ENCODE measurements at places on chromosomes 1 and 21. TPM values are rescaled to one million over a fixed set of nuclear protein-coding genes. Genes with fewer than 3 reads are reported as not detected.

CD1D gene
- total RNA-seq, result 7.9 TPM

TMPRSS2 gene
- total RNA-seq, result 261 TPM

TFF2 gene
- 2.3 TPM for total RNA-seq

LCE3E gene
- not detected for total RNA-seq

LRRC38 gene
- total RNA-seq, result not detected

TDRD5 gene
- total RNA-seq, result 2.4 TPM

GNG4 gene
- total RNA-seq, result 6.9 TPM

NCMAP gene
- total RNA-seq, result 2.7 TPM

C1orf53 gene
- 5.4 TPM for total RNA-seq

KPRP gene
- total RNA-seq, result not detected

GTF2B gene
- 31.6 TPM for total RNA-seq

ACTL8 gene
- 2.8 TPM for total RNA-seq

LRRC47 gene
- total RNA-seq, result 31.9 TPM

GPR153 gene
- 21.0 TPM for total RNA-seq

CYP4A22 gene
- total RNA-seq, result not detected

LCE1F gene
- not detected for total RNA-seq

DDX20 gene
- 11.5 TPM for total RNA-seq

ADCY10 gene
- 1.6 TPM for total RNA-seq

RNU1-3 gene
- 1,159 TPM for total RNA-seq

DMRTA2 gene
- total RNA-seq, result not detected

HSD3B2 gene
- total RNA-seq, result 2.2 TPM

LRRIQ3 gene
- 0.16 TPM for total RNA-seq

TRIM45 gene
- 1.2 TPM for total RNA-seq

GIPC2 gene
- 35.4 TPM for total RNA-seq

RGS2 gene
- total RNA-seq, result 28.6 TPM

TMCO4 gene
- 26.9 TPM for total RNA-seq

PTPRF gene
- total RNA-seq, result 449 TPM

PAPPA2 gene
- total RNA-seq, result 3.6 TPM

SPRR2A gene
- not detected for total RNA-seq

DCLRE1B gene
- total RNA-seq, result 9.5 TPM

OR2T35 gene
- total RNA-seq, result not detected

TMEM52 gene
- total RNA-seq, result 3.5 TPM

CRYBG2 gene
- total RNA-seq, result 12.8 TPM

EVA1C gene
- total RNA-seq, result 7.3 TPM

THRAP3 gene
- 81.0 TPM for total RNA-seq

MYOC gene
- total RNA-seq, result 1.3 TPM

ZMPSTE24 gene
- total RNA-seq, result 49.7 TPM

PIK3CD gene
- total RNA-seq, result 3.5 TPM

DCDC2B gene
- not detected for total RNA-seq

DIO1 gene
- not detected for total RNA-seq

FLG2 gene
- total RNA-seq, result not detected

SPRR4 gene
- not detected for total RNA-seq

KCNA10 gene
- not detected for total RNA-seq

CLIC6 gene
- 9.4 TPM for total RNA-seq

KCNH1 gene
- 0.40 TPM for total RNA-seq

PGBD2 gene
- total RNA-seq, result 7.2 TPM

TCHH gene
- total RNA-seq, result not detected

FAM163A gene
- 0.56 TPM for total RNA-seq

MAP1LC3C gene
- total RNA-seq, result not detected

S100PBP gene
- total RNA-seq, result 24.9 TPM

PALMD gene
- 1.4 TPM for total RNA-seq

ACTN2 gene
- total RNA-seq, result 0.05 TPM

All from colonic mucosa (tissue), 4 donors.